ENCODE measurements at places on chromosomes 4 and X.

GRCh38 chrX:105999294-105999693, 39.2 kb downstream of the SERPINA7 start:
- no peak for DNase-seq

DNA sequence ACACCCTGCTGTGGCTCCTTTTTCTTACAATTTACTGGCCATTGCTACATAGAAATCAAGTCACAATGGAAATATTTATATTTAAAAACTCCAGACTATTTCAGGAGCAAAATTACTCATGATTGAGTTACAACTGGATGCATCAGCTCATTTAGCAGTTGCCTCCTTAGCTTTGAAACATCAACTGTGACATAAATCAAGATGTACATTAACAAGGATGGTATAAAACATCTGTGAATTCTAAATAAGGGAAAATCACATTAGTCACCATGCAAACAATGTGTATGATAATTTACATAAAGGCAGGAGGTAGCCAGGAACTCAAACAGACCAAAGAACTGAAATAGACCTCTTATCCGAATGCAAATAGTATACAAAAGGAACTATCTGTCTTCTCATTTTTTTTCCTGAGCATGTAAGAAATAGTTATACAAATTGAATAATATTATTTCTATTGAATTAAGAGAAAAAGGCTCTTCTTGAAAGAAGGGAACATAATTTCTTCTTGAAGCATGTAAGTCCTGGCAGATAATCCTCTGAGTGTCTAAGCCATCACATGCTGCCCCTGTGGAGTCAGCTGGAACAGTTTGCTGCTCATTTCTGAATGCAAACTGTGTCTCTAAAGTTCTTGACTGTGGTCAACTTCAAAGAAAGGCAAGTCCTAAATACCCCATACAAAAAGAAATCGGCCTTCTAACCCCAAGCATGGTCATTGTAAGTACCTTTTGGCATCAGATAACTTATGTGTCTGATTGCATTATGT, 151.2 kb downstream of the NAA11 start:
- DNase-seq = no peak

DNA sequence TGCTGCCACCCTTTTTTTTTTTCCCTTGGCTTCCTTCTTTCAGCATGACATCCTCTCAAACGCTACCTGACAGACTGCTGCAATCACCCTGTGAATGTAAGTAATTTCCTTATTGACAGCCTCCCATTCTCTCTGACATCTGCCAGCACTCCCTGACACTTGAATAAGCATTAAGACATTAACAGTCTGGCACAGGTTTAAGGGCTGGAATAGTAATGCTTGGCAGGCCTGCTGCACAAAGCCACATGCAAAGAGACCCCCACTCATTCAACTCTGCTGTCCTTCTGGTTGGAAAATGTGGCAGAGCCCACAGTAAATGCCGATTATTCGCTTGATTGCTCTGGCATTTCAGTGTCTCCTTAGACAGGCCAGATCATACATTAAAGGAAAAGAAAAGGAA, 28.1 kb upstream of the RASGEF1B start:
- no peak for DNase-seq

DNA sequence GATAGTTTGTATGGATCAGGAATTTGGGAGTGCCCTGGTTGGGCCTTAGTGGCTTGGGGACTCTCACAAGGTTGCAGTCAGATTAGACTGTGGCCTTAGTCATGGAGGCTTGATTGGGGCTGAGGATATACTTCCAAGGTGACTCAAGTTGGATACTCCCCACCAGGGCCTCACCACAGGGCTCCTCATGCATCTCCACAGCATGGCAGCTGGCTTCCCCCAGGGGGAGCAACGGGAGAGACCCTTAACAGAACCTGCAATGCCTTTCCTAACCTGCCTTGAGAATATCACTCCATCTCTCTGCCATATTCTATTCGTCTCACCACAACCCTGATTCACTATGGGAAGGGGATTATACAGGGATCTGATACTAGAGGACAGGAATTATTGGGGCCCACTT, 161.9 kb downstream of the RELL1 start:
- no peak for DNase-seq

DNA sequence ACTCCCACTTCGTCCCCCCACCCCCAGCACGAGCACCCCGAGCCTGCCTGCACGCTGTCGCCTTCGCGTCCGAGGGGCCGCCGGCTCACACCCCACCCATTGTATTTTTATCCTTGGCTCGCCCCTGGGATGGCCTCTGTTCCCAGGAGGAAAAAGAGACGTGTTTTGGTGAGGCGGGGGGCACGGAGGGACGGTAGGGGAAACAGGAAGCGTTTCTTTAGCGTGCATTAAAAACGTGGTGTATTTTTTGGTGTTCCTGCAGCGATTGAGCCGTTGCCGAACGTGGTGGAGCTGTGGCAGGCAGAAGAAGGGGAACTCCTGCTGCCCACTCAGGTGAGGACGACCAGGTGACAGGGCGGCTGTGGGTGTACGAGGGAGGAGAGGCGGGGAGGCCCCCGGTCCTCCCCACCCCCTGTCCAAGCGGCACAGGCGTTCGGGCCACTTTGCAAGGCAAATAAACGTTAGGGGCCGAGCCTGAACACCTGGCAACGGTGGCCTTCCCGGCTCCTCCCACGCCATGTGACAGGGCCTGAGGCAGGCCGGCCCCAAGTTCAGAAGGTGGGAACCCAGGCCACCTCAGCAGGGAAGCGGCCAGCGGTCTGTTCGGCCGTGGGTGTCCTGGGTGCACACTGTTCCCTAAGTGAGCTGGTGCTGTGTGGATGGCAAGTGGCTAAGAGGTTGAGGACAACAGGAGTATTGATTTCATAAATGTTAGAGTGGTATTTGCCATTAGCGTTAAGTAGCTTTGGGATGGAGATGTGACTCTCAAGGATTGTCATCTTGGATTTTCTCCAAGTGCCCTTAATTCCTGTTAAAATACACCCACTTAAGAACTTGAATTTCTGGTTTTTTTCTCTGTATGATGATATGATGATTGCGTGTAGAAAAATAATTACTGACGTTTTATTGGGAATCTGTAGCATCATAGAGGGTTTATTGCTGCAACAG, 1.1 kb downstream of the TMEM131L start:
- no peak for DNase-seq

DNA sequence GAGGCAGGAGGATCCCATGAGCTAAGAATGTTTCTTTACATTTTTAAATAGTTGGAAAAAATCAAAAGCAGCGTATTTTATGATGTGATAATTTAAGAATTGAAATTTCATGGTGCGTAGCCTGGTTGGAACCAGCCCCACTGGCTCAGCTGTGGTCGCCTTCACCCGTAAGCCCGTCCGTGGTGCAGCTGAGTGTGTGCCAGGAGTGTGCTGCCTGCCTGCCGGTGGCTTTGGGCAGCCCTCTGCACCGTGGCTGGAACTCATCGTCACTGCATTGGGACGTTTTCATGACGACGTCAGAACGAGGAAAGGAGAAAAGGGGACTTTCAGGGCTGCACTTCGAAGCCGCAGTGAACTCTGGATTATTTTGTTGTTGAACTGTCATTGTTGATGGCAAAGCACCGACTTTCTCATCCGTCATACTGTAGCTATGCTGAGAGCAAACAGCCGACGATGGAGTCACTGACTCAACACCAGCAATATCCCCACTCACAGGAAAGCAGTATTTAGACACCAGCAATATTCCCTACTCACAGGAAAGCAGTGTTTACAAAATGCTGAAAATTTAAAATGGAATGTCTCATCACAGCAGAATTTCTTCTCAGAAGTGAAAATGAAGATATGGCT, 35.1 kb downstream of the PCGF3 start:
- no peak for DNase-seq

- DNase-seq = no peak
These were observed 11.8 kb downstream of the PALLD start for GRCh38 chr4:168508683-168509082.

DNA sequence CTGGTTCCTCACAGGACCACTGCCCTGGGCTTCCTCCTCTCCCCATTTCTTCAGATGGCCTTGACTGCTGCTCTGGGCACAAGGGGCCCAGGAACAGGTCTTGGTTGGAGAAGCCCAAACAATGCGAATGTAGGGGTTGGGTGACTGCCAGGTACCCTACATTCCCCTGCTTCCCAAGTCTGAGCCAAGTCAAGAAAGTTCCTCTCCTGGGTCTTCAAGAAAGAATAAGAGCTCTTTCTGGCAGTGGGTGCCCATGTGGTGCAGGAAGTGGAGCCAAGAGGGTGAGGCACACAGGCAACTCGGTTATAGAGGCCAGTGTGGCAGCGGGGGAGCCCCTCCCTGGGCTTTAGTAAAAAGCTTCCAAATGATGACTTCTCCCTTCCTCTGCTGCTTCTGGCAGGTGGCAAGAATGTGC, 2.7 kb downstream of the SLC34A2 start:
- no peak for DNase-seq

GRCh38 chr4:162010362-162010761, 153.4 kb downstream of the FSTL5 start:
- DNase-seq = no peak

- no peak for DNase-seq
These were observed 36.3 kb upstream of the ADRA2C start for GRCh38 chr4:3729882-3730226.

DNA sequence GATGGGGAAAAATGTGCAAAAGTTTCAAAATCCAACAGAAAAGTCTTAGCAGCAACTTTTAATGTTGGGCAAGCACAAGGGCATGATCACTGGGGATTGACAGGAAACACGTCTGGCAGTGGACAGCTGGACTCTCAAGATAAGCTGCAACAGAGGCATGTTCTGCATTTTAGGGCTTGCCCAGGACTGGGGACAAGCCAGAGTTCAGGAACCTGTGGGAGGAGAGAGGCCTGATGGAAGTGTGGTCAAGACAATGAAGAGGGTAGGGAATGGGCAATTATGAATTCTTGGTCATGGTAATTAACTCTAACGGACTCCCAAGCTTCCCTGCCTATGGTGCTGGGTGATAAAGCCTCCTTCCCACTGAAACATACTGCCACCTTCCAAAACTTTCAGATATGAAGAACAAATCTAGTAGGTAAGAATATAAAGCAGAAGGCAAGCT, 48.4 kb downstream of the ANXA3 start:
- no peak for DNase-seq

DNA sequence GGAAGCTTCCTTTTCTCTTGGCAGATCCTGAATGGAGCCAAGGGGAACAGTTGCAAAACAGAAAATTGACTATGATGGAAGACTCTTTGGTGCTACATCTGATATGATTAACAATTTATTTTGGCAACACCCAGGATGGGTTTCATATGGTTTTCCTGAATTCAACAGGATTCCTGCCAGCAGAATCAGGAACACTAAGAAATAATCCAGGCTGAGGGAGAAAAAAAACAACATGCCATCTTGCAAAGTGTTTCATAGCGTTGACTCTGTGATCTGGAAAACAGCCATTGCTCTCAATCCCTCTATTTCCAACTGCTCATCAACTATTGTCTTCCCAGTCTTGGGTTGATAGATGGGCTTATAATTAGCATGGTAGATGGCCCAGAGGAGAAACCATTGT, 303.8 kb upstream of the KLF3 start:
- no peak for DNase-seq

GRCh38 chrX:68041110-68041509, 392.2 kb downstream of the OPHN1 start:
- DNase-seq = no peak

DNA sequence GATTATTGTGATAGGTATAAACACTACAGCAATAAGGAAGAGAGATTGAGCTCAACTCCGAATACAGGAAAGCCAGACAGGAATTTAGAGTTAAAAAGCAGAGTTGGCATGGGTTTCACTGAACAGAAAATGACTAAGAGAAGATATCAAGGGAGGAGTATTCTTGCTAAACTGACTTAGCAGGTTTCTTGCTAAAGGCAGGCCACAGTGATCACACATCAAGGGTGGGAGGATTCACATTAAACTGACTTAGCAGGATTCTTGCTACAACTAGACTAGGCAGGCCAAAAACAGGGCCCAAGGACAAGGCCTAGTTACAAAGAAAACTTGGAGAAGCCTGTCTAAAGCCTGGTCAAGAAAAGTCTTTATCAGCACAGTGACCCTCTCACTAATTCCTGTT, 195.1 kb downstream of the MAGEB5 start:
- DNase-seq = no peak

DNA sequence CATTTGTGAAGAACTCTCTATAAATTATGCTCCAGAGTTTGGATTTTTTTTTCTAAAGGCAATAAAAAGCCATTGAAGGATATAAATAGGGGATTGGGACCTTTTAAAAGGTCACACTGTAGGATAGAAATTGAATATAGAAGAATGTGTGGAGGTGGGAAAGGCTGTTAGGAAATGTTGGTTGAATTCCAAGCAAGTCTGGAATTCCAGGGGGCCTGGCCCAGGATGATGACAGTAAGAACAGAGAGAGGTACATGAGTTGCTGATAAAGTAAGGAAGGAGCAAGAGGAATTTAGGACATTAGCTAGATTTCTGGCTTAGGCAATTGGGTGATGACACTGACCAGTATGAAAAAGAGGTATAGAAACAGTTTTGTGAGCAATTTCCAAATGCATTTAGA, 95.4 kb upstream of the USP38 start:
- DNase-seq = no peak

DNA sequence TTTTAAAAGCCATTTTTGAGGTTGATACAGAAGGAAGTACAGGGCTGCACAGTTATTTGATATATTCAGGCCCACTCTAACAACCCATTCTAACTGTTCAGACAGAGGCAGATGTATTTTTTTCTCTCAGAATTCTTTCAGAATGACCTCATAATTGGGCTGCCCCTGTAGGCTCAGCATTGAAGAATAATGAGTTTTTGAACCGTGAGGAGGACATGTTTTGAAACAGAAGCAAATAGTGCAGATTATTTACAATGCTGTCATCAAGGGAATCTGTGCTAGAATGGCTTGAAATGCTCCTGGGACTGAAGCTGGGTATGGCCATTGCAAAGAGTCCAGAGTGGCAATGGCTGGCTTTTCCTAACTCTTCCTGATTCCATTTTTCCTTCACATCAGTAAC, 158.1 kb downstream of the SOX3 start:
- no peak for DNase-seq

DNA sequence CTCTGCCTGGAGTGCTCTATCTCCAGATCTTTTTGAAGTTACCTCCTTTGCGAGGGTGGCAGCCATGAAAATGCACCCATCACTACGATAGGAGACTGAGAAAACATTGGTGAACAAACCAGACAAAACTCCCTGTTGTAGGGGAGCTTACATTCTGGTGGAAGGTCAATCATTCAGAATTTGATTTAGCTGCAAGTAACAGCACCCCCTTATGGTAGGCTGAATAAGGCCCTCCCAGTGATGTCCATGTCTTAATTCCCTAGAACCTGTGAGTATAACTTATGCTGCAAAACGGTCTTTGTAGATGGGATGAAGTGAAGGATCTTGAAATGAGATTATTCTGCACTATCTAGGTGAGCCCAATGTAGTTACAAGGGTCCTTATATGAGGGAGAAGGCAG, 5.6 kb upstream of the TEC start:
- no peak for DNase-seq

DNA sequence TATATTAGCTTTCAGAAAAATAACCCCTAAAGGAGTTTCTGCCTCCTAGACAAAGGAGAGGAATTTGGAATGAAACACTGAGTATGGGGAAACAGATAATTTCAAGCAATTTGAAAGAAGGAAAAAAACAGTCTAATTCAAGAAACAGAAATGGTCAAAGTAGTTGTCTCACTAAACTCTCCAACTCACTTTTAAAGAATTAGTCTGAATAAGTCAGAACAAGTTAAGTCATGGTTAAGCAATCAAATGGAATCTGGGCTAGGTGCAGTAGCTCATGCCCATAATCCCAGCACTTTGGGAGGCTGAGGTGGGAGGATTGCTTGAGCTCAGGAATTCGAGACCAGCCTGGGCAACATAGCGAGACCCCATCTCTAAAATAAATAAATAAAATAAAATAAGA, 95.7 kb upstream of the GRIA3 start:
- no peak for DNase-seq

- DNase-seq = no peak
These were observed 319.3 kb upstream of the GRID2 start for GRCh38 chr4:91984466-91984865.
